Activated CD8-positive, alpha-beta memory T cell treated with anti-CD3 and anti-CD28 coated beads for 4 hours (primary cell): ENCODE measurements at places on chromosomes 11 and 22.

DNA sequence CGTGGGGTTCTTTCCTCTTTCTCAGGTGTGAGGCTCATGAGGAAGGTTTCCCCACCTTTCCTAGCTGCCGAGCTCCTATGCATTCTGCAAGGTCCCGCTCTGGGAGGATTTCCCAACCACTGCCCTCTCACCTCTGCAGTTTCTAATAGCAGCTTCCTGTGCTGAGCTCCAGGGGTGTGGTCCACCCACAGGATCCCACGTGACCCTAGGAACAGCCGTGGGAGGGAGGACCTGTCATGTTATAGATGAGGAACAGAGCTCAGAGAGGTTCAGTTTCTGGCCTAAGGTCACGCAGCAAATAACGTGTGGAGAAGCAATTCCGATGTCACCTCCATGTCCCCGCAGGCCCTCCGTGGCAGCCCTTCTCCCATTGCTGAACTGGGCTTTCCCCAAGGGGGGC lies 38.5 kb downstream of the FLRT1 start:
- DNase-seq: no peak

- DNase-seq: no peak
Measured at GRCh38 chr11:73384872-73385689, 8.9 kb downstream of the RELT start.

DNA sequence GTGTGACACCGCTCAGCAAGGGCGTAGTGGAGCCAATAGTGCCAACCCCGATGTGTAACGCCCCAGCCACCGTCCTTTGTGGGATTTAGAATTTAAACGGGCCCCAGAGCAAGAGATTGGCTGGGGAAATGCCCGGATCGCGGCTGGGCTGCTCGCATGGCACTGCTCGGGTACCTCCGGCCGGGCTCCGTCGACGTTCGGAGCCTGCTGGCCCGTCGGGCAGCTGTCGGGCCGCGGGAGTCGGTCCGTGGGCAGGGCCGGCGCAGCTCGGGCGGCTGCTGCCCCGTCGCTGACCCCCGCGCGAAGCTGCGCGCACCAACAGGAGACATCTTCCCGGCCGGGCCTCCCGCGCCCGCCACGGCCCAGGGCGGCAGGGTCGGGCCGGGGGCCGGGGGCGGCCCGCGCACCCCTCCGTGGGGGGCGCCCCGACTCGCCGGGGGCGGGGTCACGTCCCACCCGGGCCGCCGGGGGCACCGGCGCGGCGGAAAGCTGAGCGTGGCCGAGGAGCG lies 1.3 kb upstream of the KDM2A start:
- DNase-seq: no peak

GRCh38 chr11:15672825-15673224 lies 558.1 kb downstream of the INSC start:
- no peak for DNase-seq

DNA sequence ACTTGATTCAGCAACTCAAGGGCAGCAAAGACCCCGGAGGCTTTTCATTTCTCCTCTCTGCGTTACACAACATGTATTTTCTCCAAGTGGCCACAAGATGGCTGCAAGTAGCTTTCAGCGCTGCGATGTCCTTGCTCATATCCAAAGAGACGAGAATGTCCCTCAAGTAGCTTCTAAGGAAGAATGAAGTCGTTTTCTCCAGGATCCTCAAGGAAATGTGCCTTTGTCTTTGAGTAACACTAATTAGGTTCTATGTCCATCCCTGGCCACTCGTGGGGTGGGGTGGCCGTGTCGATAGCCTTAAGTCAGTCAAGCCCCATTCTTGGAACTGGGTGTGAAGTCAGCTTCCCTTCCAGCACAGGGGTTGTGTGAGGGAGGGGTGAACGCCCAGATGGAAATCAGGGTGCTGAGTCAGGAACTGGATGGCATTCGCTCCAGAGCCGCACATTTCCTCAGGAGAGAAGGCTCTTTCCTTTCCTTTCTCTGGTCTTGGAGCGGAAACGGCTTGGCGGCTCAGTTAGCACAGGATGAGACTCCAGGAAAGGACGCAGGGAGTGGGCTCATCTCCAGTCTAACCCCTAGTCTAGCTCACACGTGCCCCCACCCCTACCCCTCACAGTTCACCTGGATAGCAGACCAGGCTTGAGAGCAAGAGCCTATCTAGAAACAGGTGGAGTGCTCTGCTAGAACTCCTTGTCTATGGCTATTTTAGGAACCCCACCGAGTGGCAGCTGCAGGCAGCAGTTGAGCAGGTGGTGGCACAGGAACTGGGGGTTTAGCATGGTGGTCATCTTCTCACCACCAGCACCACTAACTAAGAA lies 44.3 kb downstream of the NNMT start:
- DNase-seq: no peak

DNA sequence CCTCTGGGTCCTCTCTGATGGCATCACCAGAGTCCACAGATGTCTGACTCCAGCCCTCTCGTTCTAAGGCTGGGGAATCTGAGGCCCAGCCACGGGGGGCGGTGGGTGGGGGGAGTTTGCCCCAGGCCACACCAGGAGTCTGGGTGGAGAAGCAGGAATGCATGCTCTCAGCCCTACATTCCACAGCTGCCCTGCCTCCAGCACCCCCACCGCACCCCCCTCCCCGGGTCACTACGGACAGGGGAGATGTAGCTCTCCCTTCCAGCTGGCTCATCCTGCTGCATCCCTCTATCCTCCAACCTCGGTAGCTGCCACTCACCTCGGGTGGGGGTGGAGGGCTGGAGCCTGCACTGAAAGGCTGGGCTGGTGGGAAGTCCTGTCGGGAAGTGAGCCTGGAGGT lies 2.3 kb upstream of the PVALB start:
- DNase-seq: no peak
